ENCODE measurements at places on chromosomes 2 and 18.

- no peaks in the 10 kb centered on the region for H3K36me3 ChIP-seq
- H3K4me3 ChIP-seq = no peak overlapping the region
- no peaks in the 10 kb centered on the region for H3K4me1 ChIP-seq
- no peak overlapping the region for H3K27ac ChIP-seq
Observed at GRCh38 chr18:54255141-54255540, 14.2 kb upstream of the POLI start.

DNA sequence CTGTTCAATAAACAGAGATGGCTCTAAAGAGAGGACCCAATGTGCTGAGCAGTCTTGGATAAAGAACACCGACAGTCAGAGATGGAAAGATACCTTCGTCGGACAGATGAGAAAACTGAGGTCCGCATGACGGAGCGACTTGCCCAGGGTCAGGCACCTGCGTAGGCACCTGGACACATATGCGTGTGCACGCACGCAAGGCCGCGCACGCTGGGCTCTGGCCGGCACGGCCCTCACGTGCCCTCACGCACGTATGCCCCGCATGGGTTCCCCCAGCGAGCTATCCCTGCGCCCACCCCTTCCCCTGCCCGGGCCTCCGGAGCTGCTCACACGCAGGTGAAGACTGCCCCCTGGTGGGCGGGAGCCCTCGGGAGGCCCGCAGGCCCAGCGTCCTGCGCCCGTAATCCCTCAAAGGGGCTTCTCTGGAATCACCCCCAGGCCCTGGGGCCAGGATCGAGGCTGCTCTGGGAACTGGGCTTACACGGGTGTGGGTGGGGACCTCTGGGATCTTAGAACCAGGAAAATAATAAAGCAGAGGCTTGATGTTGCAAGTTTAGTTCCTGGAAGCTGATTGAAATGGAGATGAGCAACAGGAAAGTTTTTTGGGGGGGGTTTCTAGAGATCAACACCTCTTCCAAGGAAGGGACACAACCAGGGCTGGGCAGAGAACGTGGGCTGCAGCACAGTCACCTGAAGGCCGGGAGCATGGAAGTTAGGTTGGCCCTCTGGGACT is 246.3 kb downstream of the TNS1 start:
- peak overlapping the region; percentile 24 for H3K4me3 ChIP-seq
- no peaks in the 10 kb centered on the region for H3K36me3 ChIP-seq
- peak; percentile 62 for DNase-seq
- H3K4me1 ChIP-seq = peaks cover 14% of the 10 kb centered on the region

DNA sequence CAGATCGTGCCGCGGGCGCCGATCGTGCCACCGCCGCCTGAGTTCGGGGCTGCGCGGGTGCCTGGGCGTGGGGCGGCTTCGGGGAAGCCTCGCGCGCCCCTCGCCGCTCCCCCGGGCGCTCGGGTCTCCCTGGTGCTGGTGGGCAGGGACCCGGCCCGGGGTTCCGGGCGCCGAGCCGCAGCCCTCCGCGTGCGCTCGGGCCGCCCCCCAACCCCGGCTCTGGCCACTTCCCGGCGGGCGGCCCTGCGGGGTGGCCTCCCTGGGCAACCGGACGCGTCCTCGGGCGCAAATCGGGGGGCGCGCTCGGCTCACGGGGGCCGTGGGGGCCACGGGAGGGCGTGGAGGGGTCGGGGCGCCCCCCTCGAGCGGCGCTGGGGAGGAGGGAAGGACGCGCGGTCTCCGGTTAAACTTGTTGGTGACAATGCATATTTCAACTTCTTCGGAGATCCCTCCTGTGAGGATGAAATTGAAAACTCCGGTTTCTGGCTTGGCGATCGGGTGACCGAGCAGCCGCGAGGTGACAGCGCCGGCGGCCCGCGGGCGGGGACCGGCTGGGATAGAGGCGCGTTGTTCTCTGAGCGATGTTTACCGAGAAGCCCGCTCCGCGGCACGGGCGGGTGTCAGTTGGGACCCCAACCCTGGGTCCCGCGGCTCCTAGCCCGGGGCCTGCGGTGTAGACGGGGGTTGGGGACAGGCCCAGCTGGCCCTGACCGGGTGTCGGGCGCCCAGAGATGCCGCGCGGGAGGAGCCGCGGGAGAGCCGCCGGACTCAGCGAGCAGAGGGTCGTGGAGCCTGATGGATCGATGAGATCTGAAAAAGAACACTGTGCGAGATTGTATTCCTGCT is 676 bp downstream of the SH3BP4 start:
- DNase-seq = no peak
- H3K27ac ChIP-seq = no peak overlapping the region
- H3K4me3 ChIP-seq = peak overlapping the region; percentile 17
- peaks cover 2% of the 10 kb centered on the region for H3K4me1 ChIP-seq
- H3K36me3 ChIP-seq = no peaks in the 10 kb centered on the region

GRCh38 chr18:12679183-12679786 is 21.4 kb upstream of the SPIRE1 start:
- no peak overlapping the region for H3K4me3 ChIP-seq
- H3K36me3 ChIP-seq = peaks cover 53% of the 10 kb centered on the region
- DNase-seq = no peak
- H3K27me3 ChIP-seq = no peaks in the 10 kb centered on the region
- peak overlapping the region; percentile 36 for H3K27ac ChIP-seq

DNA sequence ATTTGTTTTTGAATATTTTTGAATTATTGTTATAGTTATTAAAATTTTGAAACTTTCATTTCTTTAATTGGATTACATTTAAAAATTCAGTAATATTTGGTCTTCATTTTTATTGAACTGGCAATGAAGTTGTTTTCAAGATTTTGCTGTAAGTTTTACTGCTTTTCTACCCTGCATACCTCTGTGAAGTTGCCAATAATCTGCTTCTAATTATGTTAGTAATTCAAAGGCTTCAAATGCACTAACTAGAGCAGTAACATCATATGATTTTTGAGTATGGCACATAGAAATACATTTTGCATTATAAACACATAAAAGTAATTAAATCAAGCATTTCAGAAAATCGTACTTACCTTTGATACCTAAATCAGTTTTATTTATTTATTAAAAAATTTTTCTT is 40.3 kb upstream of the FAM171B start:
- H3K27ac ChIP-seq = no peak overlapping the region
- H3K36me3 ChIP-seq = peaks cover 7% of the 10 kb centered on the region
- H3K27me3 ChIP-seq = no peaks in the 10 kb centered on the region

DNA sequence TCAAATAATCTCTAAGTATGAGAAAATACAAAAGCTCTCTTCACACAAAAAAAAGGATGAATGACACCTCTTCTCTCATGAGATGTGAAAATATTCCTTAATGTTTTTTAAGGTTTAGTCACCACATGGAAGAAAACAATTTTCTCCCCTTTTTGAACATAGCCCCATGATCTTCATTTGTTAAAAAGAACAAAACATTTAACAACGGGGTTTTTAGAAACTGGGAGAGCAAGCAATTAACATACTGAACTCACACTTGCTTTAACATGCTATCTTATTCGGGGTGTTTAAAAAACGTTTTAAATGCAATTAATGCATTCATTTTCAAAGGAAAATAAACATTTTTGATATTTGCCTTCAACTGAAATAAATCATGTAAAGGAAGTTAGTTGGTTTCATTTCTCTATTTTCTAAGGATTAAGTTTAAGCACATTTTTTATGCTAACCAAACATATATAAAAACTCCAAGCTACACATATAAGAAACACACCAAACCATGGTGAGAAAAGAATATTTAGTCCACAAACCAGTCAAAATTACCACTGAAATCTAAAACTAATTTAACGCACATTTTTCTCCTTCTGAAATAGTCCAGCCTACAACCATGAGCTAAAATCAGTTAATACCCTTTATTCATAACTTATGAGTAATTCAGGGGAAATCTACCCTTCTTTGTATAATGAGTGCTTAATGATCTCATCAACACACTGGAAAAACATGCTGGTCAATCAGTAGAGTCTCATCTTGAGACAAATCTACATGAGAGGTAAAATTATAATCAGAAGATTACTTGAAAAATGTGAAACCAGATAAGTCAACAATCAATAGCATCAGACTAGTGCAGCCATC is 8.2 kb downstream of the FBXO11 start:
- no peak overlapping the region for H3K27ac ChIP-seq
- H3K27me3 ChIP-seq = no peaks in the 10 kb centered on the region
- no peak for DNase-seq
- H3K36me3 ChIP-seq = peaks cover 3% of the 10 kb centered on the region
- H3K4me1 ChIP-seq = no peaks in the 10 kb centered on the region
- no peak overlapping the region for H3K4me3 ChIP-seq

GRCh38 chr2:57160976-57161375 is 885.6 kb upstream of the VRK2 start:
- no peaks in the 10 kb centered on the region for H3K36me3 ChIP-seq
- DNase-seq = no peak
- no peak overlapping the region for H3K4me3 ChIP-seq
- H3K27me3 ChIP-seq = no peaks in the 10 kb centered on the region
- no peak overlapping the region for H3K27ac ChIP-seq

Data from thymus (tissue), 14 donors.